ENCODE measurements at places on chromosomes 1 and 21.

DNA sequence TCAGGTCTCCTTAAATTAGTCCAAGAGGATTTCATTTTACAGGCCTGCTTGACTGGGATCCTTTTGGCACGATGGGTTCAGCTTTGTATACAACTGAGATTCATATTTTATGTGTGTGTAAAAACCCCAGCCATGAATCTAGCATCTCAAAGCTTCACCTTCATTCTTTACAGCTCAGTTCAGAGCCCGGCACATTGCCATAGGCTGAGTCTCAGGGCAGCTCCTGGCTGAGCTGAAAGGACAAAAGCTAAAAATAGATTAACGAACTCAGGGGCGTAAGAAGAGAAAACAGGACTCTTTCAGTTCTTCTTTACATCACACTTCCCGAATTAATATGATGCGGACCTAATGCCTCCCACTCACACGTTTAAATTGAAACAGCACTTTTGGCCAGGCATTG, 262.8 kb upstream of the PBX1 start:
- DNase-seq, result no peak

DNA sequence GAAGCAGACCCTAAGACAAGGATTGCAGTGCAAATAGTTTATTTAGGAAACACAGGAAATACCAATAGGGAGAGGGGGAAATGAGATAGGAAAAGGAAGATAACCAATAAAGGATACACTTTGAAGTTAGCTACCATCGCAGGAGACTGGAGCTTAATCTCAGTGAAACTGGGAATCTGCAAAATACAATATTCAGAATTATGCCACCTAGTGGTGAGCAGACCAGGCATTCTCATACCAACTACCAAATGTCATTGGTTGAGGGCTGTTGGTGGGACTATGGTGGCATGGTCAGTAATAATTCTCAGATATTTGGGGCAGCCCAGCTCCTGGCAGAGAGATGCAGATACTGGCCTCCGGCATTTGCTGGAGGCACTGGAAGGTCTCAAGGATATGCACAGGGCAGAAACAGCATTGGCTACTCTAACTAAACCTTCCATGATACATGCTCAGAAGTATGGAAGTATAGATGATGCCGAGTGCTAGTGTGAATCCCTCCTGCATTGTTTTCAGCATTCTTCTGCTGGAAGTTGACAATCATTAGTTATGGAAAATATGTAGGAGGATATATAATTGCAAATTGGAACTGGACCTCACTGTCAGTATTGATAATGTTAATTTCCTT, 11.8 kb upstream of the ZFP69B start:
- DNase-seq, result no peak

DNA sequence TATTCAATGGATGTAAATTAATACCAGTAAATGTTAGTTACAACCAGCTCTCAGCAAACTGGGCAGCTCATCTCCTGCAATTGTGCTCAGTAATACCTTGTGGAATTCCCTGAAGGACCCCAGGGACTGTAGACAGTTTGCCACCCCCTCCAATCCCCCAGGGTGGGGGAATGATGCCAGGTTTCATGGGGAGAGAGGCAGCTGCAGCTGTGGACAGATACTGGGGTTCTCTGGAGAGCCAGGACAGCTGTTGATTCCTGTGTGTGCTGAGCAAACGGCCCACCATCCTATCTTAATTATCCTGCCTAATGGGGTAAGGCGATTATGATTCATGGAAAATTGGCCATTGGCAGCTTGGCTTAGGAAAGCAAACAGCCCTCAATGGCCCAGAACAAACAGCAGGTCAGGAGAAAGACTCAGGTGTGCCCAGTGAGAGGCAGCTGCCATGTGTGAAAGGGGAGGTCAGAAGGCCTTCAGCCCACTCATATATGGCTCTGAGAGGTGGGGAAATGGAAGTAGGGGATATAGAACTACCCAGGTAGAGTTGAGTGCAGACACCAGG, 148.9 kb upstream of the CTTNBP2NL start:
- DNase-seq, result no peak

DNA sequence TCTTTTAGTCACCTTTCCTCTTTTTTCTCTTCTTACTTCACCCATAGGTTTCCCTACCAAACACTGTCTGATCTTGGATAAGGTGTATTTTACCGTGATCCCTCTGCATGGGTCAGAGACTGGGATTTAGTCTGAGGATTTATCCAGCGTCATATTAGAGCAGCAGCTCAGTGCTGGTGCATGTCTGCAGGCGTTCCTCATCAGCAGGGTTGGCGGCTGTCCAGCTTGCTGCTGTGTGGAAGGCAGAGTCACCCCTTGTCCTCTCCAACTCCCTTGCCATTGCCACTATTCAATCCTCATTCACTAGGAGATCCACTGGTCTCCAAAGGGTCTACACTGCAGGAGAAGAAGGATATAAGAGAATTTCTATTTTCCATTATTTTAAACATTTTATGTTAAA, 7.3 kb upstream of the FAM78B start:
- DNase-seq, result no peak
